ENCODE measurements at places on chromosomes 1 and 21. TPM values are rescaled to one million over a fixed set of nuclear protein-coding genes. Genes with fewer than 3 reads are reported as not detected.

TMEM50B gene
- 10.7 TPM for total RNA-seq

DSCAM gene
- not detected for total RNA-seq

NUP210L gene
- not detected for total RNA-seq

LCE3C gene
- not detected for total RNA-seq

GBP6 gene
- not detected for total RNA-seq

GPR52 gene
- total RNA-seq = 0.12 TPM

RCC1 gene
- 73.3 TPM for total RNA-seq

OR2L3 gene
- total RNA-seq = not detected

LCE1D gene
- not detected for total RNA-seq

TTC24 gene
- total RNA-seq = not detected

MYOM3 gene
- 5.8 TPM for total RNA-seq

RGS4 gene
- total RNA-seq = not detected

LAD1 gene
- total RNA-seq = 0.93 TPM

TMEM125 gene
- total RNA-seq = not detected

KAZN gene
- 3.4 TPM for total RNA-seq

ITLN2 gene
- 0.57 TPM for total RNA-seq

KPRP gene
- total RNA-seq = not detected

RAVER2 gene
- 4.9 TPM for total RNA-seq

TAS1R2 gene
- total RNA-seq = not detected

SPRR4 gene
- not detected for total RNA-seq

PDZK1 gene
- 1.2 TPM for total RNA-seq

HORMAD1 gene
- 9.7 TPM for total RNA-seq

ENTREP3 gene
- total RNA-seq = 26.5 TPM

FCAMR gene
- total RNA-seq = not detected

TMPRSS2 gene
- not detected for total RNA-seq

MFAP2 gene
- 0.49 TPM for total RNA-seq

KLHL17 gene
- 10.3 TPM for total RNA-seq

OR2T11 gene
- total RNA-seq = not detected

EXOSC10 gene
- 37.8 TPM for total RNA-seq

LCE2A gene
- not detected for total RNA-seq

TCEA3 gene
- 0.55 TPM for total RNA-seq

SLC30A7 gene
- total RNA-seq = 9.2 TPM

ZYG11A gene
- 2.3 TPM for total RNA-seq

AMIGO1 gene
- 1.2 TPM for total RNA-seq

CNKSR1 gene
- total RNA-seq = 0.32 TPM

RHEX gene
- not detected for total RNA-seq

RBM34 gene
- 67.8 TPM for total RNA-seq

OR6K3 gene
- total RNA-seq = not detected

OR2T35 gene
- total RNA-seq = not detected

TDRD5 gene
- 0.08 TPM for total RNA-seq

MTF2 gene
- 12.5 TPM for total RNA-seq

RPRD2 gene
- total RNA-seq = 13.4 TPM

LRRC7 gene
- total RNA-seq = not detected

C4BPA gene
- total RNA-seq = 0.52 TPM

ACTL8 gene
- 1.4 TPM for total RNA-seq

WNT3A gene
- not detected for total RNA-seq

HIPK1 gene
- 13.9 TPM for total RNA-seq

Data from A549 treated with GW870086 at 1 μM for 4 hours (cell line).